ENCODE measurements at places on chromosomes 12 and 14.

- H3K27ac ChIP-seq = no peak overlapping the region
- peaks cover 7% of the 10 kb centered on the region for H3K27me3 ChIP-seq
- no peak for DNase-seq
- no peaks in the 10 kb centered on the region for H3K4me1 ChIP-seq
- no peak overlapping the region for H3K4me3 ChIP-seq
These were observed 23.9 kb upstream of the SMOC1 start for GRCh38 chr14:69855180-69855832.

GRCh38 chr12:85600841-85601240 is 235.4 kb downstream of the RASSF9 start:
- H3K27ac ChIP-seq = no peak overlapping the region
- no peak overlapping the region for H3K4me3 ChIP-seq
- no peak for DNase-seq
- no peaks in the 10 kb centered on the region for H3K36me3 ChIP-seq

DNA sequence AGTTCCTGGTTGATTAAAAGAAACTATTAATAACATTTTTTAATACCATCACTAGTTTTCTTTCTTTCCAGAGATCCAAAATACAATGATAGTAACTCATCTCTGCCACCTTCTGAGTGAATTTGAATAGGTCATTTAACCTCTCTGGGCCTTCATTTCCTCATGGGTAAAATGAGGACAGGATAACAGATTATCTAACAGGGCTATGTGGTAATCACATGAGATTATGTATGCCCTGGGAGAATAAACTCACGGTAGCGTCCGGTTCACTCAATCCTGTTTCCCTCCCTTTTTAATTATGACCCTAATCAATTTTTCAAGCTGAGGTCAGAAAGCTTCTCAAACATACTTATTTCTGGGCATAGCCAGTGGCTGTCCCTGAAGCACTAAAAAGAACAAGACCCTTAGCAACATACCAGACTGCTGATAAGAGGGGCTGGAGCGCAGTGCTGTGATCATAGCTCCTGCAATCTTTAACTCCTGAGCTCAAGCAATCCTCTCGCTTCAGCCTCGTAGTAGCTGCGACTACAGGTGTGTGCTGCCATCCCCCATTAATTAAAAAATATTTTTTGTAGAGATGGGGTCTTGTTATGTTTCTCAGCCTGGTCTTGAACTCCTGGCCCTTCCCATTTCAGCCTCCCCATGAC is 24.2 kb downstream of the ATXN2 start:
- no peaks in the 10 kb centered on the region for H3K36me3 ChIP-seq
- peaks cover 2% of the 10 kb centered on the region for H3K4me1 ChIP-seq
- H3K4me3 ChIP-seq = no peak overlapping the region
- DNase-seq = no peak
- no peak overlapping the region for H3K27ac ChIP-seq

GRCh38 chr14:22423958-22424357 is 165.1 kb downstream of the DAD1 start:
- H3K27ac ChIP-seq = no peak overlapping the region
- H3K27me3 ChIP-seq = no peaks in the 10 kb centered on the region
- no peaks in the 10 kb centered on the region for H3K4me1 ChIP-seq
- no peaks in the 10 kb centered on the region for H3K36me3 ChIP-seq

DNA sequence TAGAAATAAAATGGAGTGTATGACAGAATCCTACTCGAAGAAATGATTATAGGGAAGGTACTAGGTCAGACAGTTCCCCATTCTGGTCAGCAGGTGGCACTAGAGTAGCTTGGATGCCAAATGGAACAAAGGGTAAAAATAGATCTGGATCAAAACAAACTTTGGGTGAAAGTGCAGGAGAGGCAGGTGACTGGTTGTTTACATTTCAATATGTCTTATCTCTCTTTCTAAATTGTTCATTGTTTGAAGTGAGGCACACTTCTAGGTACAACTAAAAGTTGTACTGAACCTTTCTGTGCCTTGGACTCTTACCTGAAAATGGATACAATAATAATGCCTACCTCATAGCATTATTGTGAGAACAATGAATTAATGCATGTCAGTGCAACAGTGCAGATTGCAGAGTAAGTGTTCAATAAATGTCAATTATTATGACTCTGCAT is 62.0 kb upstream of the OSBPL8 start:
- no peak overlapping the region for H3K4me3 ChIP-seq
- DNase-seq = peak; percentile 55
- no peaks in the 10 kb centered on the region for H3K36me3 ChIP-seq

DNA sequence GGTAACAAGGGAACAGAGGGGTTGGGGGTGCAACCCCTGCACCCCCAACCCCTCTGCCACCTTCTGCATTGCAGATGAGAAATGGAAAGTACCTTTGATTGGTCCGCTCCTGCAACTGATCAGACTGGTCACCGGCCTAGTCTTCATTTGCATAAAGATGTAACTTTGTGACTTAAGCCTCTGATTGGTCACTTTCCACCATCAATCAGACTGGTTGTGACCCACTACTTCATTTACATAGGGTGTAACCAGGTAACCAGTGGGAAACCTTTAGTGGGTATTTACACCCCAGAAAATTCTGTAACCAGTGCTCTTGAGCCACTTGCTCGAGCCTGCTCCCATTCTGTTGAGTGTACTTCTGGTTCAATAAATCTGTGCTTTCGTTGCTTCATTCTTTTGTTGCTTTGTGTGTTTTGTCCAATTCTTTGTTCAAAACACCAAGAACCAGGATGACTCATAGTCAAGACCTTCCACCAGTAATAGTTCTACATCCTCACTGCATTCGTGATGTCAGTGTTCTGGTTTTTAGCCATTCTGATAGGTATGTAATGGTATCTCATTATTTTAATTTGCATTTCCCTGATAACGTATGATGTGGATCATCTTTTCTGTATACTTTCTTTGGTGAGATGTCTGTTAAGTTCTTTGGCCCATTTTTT is 30.8 kb downstream of the LEMD3 start:
- DNase-seq = no peak
- no peaks in the 10 kb centered on the region for H3K4me1 ChIP-seq
- no peaks in the 10 kb centered on the region for H3K27me3 ChIP-seq
- peaks cover 5% of the 10 kb centered on the region for H3K36me3 ChIP-seq
- no peak overlapping the region for H3K27ac ChIP-seq

GRCh38 chr12:110865521-110865920 is 18.7 kb downstream of the CCDC63 start:
- DNase-seq = no peak
- H3K4me3 ChIP-seq = no peak overlapping the region
- H3K4me1 ChIP-seq = no peaks in the 10 kb centered on the region
- no peak overlapping the region for H3K27ac ChIP-seq
- H3K36me3 ChIP-seq = no peaks in the 10 kb centered on the region

- H3K4me3 ChIP-seq = peak overlapping the region; percentile 87
- H3K27me3 ChIP-seq = no peaks in the 10 kb centered on the region
- peaks cover 16% of the 10 kb centered on the region for H3K4me1 ChIP-seq
- H3K27ac ChIP-seq = peak overlapping the region; percentile 56
These were observed 727 bp downstream of the LDHB start for GRCh38 chr12:21656905-21657325.
